ENCODE measurements at places on chromosomes 5 and 9. TPM values are rescaled to one million over a fixed set of nuclear protein-coding genes. Genes with fewer than 3 reads are reported as not detected.

PLEKHG4B gene
- total RNA-seq = not detected

PCDHB6 gene
- total RNA-seq = not detected

IFNA21 gene
- not detected for total RNA-seq

TPPP gene
- total RNA-seq = not detected

COL15A1 gene
- total RNA-seq = 0.02 TPM

PCDHA9 gene
- total RNA-seq = not detected

NSD1 gene
- total RNA-seq = 108 TPM

DDX46 gene
- total RNA-seq = 84.4 TPM

CARD9 gene
- total RNA-seq = 7.2 TPM

SERINC5 gene
- 22.8 TPM for total RNA-seq

WHRN gene
- total RNA-seq = 2.4 TPM

STOML2 gene
- total RNA-seq = 250 TPM

ANKDD1B gene
- total RNA-seq = 0.22 TPM

AJM1 gene
- total RNA-seq = 5.8 TPM

GLRA1 gene
- not detected for total RNA-seq

CETN3 gene
- total RNA-seq = 39.8 TPM

GMCL2 gene
- total RNA-seq = not detected

- DNase-seq = no peak
Measured at GRCh38 chr5:56688402-56688801, 126.9 kb upstream of the MAP3K1 start.

DNA sequence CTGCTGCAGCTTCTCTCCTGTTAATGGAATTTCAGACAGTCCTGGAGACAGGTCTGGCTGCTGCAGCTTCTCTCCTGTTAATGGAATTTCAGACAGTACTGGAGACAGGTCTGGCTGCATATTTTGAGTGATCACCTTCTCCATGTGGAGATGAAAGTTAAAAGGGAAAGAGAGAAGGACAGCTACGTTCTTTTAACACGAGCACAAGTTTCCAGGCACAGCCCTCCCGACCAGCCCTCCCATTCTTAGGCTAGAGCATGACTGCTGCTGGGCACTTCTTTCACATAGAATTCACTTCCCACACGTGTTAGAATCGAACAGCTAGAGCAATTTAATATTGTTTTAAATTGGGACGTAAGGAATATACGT lies 133.3 kb upstream of the DMRT1 start:
- no peak for DNase-seq

- no peak for DNase-seq
Measured at GRCh38 chr5:146630472-146630871, 114.5 kb upstream of the GPR151 start.

GRCh38 chr5:148957591-148958202 lies 105.2 kb downstream of the SH3TC2 start:
- DNase-seq = no peak

DNA sequence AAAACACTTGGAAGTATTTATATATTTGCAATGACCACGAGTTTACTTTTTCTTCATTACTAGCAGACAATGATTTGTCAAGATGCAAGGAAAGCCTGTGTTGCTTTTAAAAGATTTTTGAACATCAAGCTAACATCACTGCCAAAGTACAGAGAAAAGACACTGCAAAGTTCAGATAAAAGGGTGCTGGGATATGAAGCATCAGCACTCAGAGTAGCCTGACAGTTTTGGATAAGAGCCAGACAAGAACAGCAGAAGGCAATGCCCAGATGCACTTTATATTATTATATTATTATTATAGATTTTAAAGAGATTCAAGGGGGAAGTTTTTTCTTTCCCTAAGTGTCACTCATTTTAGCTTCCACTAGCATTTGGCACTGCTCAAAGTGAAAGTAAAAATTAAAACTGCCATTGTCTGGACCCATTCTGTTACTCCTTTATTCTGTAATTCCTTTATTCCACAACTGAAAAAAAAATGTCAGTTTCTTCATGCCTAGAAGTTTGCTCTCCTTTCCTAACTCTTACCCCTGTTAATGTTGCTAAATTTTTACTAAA lies 240.6 kb downstream of the EFNA5 start:
- DNase-seq = no peak

DNA sequence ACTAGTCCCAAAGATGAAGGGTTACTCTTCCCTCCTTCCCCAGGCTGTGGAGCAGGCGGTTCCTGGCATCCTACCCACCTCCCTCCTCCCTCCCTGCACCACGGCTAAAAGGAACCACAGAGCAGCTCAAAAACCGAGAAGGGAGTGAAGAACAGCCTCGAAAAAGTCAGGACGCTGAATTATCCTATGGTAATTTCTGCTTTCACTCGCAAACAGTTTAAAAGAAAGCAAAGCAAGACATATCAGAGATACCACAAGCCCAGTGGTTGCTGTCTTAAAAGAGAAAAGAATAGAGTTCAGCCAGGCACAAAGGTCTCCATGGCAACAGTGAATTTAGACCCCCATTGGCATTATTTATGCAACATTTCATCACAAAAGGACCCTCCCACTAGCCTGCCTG lies 315.4 kb downstream of the CTNND2 start:
- DNase-seq = no peak

GRCh38 chr5:150398722-150399523 lies 13.8 kb downstream of the CD74 start:
- no peak for DNase-seq

DNA sequence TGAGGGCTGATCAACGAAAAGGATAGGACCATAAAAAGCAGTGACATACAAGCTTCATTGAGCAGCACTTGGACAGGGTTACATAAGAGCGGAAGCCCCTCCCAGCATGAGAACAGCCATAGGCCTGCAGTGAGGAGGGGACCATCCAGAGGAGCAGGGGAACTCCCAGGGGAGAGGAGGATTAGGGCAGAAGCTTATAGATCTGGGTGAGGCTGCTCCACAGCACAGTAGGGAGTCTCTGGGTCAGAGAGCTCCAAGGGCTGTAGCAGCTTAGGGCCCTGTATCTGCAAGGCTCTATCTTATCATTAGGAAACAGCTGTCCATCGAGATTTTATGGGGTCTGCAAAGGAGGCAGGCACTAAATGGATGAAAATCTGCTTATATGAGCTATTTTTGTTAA lies 186.6 kb downstream of the DOCK8 start:
- no peak for DNase-seq

DNA sequence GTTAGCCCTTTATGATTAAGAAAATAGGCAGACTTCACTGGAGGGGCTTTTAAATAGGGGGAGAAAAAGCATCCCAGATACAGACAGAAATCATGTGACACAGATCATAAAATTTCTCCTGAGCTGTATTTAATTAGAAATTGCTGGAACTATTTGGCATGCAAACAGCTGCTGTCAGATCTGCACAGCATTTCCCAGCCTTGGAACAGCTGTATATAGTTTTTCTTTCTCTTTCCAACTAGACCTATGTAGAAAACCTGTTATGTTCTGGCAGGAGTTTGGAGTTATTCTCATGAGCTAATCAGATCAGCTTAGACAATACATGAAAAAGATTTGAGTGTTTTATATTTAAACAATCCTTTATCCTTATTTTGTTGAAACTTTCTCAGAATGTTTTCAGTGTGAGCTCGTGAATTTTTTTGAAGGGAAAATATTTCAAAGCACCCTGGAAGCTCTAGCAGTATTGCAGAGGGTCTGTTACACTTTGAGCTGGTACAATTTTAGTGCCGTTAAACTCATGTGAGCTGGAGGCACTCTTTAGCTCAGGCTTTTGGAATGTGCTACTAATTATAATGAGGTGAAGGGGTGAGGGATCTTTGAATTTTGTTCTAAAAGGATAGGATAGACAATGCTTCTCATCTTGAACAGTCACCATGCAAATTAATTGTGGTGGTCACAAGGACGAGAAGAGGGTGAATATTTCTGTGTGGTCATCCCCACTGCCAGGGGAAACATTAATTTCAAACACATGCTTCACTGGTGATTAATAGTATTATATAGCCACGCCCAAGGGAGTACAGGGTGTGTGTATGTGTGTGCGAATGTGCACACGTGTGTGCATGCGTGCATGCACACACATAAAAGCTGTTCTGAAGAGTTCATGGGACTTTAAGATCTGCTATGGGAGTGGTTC lies 239.4 kb upstream of the FBXL7 start:
- no peak for DNase-seq

DNA sequence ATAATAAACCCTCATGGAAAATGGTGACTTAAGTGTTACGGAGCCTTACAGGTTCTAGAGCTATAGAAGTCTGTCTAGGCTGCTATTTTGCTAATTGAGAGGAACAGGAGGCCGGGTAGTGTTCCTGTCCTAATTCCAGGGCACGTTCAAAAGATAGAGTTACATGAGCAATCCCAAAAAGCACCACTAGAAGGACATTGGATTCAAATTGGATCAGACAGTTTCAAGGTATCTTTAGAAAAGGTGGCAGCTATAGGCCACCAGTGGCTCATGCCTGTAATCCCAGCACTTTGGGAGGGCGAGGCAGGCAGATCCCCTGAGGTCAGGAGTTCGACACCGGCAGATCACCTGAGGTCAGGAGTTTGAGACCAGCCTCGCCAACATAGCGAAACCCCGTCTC lies 458.8 kb downstream of the TMEM232 start:
- no peak for DNase-seq

DNA sequence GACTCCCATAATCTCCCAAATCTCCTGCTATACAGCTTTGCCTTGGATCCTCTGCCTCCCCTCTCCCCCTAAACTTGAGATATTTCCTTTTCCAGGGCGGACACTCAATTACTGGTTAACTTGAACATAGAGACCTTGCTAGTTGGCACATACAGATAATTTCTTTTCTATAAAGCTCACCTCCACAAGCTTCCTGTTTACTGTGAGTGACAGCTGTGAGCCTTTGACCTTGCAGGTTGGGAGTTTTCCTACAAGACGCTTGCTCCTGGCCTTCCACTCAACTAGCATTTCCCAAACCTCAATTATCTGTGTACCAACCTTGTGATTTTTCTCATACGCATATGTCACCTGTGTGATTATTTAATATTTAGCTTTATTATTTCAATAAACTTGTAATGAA lies 114.5 kb downstream of the GNA14 start:
- no peak for DNase-seq

DNA sequence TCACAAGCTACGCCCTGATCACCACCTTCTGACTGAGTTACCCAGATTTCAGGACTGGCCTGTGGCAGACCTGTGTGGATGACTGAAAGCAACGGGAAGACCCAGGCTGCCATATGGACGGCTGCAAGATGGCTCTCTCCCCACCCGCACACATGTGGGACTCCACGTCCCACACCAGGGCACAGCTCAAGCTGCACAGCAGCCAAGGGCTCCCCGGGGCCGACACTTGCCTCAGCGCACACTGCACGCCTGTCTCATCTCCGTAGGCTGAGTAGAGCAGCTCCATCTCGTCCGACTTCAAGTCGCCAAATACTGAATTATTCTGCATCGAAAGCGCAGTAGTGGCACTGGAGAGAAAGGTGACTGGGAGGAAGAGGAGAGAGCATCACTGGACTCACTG lies 14.5 kb downstream of the BRD9 start:
- DNase-seq = no peak

DNA sequence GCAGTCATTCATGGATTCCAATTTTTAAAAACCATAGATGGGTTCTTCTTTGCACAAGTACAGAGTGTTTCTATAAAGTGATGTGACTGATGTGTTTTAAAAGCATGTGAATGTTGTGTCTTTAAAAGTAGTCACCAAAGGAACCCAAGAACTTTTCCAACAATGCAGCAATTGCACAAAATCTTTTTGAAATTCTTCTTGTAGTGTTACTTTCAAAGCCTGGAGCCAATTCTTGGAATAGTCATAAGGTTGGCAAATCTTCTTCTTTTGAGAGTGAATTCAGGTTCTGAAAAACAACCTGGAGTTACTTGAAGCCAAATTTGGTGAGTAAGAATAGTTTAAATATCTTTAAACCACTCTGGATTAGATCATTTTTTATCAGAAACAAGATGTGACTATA lies 10.5 kb downstream of the GRAMD2B start:
- no peak for DNase-seq

- DNase-seq = no peak
Measured at GRCh38 chr5:34737731-34738130, 81.6 kb downstream of the RAI14 start.

DNA sequence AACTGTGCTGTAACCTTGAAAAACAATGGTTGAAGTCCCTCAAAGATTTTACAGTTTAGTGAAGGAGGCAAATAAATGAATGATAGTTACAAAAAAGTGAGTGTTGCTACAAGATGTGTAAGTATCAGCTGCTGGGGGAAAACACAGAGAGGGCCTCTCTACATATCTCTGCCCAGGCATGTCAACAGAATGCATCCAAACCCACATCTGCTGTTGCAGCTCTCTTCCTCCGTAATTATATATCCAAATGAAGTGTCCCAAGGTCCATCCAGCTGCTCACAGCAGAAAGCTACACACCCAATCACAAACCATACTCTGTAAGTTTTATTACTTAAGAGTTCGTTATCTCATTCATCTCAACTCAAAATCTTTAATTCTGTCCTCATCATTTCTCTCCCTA lies 584.6 kb downstream of the ANXA1 start:
- no peak for DNase-seq

DNA sequence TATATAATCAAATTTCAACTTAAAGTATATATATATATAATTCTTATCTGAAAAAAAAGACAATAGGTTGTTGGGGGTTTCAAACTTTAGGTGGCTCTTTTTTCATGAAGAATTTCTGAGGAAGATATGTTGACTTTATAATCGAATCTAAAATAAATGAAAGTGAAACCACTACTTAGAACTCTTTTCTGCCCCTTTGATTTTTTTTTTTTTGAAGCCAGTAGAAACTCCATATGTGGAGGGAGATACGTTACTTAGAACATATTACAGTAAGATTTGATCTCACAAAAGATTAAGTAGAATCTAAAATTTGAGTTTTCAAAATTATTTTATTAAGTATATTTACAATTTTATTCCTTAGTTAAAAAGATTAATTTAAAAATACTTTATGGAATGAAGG lies 96.9 kb downstream of the ATG10 start:
- DNase-seq = no peak

DNA sequence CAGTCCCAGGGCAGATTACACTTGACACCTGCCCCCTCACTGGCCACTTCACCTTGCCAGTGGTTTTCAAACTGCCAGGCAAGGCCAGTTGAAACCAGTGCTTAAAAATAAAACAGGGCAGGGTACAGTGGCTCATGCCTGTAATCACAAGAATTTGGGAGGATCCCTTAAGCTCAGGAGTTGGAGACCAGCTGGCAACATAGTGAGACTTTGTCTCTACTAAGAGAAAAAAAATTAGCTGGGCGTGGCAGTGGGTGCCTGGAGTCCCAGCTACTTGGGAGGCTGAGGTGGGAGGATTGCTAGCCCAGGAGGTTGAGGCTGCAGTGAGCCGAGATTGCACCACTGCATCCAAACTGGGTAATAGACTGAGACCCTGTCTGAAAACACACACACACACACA lies 58.1 kb downstream of the ROPN1L start:
- DNase-seq = no peak
